Hematopoietic multipotent progenitor cell (in vitro differentiated cells): ENCODE measurements at places on chromosomes 7 and 10. TPM values are rescaled to one million over a fixed set of nuclear protein-coding genes. Genes with fewer than 3 reads are reported as not detected.

DNA sequence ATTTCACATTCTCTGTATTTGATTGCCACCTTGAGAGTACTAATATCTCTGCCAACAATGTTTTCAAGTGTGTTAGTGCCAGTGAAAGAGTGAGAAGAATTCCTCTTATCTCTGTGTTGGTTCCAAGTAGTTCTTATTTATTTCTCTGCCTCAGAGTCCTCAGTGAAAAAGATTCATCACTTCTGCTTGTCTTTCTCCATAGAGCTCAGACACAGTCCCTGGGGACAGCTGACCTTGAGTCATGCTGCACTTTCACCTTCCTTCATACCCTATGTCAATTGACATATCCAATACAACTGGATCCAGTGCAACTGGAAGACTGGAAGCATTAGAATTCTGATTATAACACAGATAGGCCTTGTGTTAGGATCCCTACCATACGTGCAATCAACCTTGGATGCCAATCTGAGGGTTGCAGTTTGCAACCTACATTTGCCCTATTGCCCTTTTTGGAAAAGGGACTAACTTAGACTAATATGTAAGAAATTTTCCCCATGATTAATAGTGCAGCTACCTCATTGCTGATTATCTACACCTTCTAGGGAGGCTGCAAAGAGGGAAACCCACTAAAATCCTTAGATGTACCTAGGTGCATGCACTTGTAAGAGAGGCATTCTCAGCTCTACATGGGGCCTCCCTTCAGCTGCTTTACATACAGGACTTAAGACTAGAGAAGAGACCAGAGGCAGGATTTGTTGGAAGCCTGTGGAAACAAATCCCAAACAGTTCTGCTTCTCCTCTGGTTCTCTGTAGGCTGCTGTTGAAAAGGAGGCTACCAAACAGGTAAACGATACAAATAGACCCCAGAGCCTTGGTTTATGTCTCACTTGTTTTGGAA is 8.4 kb downstream of the IFIT2 start:
- DNase-seq = no peak

The LAMB1 gene
- total RNA-seq = 0.27 TPM

The GPRIN2 gene
- total RNA-seq = not detected

GRCh38 chr7:71706597-71706975 is 574.6 kb downstream of the GALNT17 start:
- DNase-seq = no peak

- DNase-seq = no peak
Observed at GRCh38 chr10:102757323-102757722, 13.6 kb downstream of the WBP1L start.

- DNase-seq = no peak
Observed at GRCh38 chr10:21396889-21397288, 128.6 kb downstream of the SKIDA1 start.

The GAD2 gene
- not detected for total RNA-seq

The MUC3A gene
- total RNA-seq = under 0.01 TPM

The TRIM50 gene
- total RNA-seq = not detected

GRCh38 chr7:32347244-32347828 is 142.8 kb downstream of the LSM5 start:
- DNase-seq = peak; percentile 17

DNA sequence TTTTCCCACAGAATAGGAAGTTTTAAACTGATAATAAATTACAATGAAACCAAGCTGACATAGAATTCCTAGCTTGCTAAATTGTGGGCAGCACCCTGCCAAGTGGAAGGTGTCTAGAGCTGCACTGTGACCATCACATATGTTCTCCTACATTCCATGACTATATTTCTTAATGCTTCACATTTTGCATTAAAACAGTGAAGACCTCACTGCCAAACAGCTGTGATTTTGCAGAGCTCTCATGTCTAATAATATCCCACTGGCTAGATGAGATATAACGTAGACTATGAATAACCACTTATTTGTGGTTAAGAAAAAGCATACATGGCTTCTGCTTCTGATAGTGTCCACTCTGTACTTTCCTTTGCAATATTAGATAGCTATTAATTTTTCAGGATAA is 228.3 kb upstream of the TEX47 start:
- DNase-seq = no peak

The KIAA1217 gene
- not detected for total RNA-seq

DNA sequence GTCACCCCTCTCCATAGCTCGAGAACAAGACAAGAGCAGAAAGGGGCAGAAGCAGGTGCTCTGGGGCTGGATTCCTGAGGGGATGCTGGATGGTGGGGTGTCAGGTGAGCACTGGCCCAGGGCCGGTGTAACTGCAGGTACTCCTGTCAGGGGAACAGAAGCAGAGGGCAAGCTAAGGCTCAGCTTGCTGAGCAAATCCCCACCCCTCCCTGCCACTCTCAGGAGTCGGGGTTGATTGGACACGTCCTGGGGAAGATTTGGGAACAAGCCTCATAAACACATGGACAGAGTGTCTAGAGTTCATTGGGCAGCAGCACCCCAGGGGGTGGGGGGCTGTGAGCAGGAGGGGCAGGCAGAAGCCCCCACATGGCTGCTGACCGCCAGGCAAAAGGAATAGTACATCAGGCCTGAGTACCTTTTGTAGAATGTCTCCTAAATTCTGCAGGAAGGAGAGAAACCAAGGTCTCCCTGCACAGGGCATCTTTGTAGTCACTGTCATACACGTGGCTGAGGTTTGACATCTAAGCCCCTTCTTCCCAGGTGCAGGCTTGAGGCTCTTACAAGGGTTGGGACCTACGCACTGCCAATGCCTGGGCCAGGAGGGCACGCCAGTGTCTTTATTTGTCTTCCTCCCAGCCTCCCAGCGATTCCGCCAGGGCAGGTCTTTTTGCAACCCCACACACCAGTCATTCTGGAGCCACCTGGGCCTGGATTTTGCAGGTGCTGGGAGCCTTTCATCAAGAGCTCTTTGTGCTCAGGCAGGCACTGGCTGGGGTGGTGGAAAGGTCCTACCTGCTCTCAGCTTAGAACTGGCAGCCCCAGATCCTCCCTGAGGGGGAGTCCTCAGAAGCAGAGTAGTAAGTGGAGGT is 2.8 kb downstream of the CALML3 start:
- no peak for DNase-seq

DNA sequence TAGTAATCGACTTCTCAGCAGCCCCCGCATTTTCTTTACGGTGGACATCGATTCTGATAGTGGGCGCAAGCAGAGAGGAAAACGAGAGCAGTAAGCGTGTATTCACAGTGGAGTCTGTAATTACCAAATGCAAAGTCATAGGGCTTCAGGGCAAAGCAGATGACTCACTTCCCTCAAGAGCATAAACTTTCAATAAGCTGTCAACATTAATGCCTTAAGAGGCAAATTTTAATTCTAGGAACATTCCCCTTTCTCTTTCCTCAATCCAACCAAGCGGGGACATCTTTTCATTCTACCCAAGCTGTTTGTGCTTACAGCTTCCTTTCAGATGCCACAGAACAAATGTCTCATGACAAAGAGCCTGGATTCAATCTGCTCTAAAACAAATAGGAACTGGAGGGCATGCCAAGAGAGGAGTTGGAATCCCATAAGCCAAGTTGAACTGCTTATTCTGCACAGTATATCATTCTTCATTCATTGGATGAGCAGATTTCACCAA is 48.6 kb downstream of the MALSU1 start:
- DNase-seq = no peak

- no peak for DNase-seq
Observed at GRCh38 chr7:30896036-30896435, 15.6 kb upstream of the AQP1 start.

The MOGAT3 gene
- total RNA-seq = not detected

DNA sequence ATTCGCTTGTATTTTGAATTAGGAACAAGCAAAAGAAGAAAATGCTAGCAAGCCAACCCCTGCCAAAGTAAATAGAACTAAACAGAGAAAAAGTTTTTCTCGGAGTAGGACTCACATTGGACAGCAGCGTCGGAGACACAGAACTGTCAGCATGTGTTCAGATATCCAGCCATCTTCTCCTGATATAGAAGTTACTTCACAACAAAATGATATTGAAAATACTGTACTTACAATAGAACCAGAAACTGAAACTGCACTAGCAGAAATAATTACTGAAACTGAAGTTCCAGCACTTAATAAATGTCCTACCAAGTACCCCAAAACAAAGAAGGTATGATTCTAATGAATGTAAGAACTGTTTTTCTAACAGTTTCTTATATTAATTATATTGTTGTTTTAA is 87.9 kb downstream of the KMT2E start:
- DNase-seq = no peak

DNA sequence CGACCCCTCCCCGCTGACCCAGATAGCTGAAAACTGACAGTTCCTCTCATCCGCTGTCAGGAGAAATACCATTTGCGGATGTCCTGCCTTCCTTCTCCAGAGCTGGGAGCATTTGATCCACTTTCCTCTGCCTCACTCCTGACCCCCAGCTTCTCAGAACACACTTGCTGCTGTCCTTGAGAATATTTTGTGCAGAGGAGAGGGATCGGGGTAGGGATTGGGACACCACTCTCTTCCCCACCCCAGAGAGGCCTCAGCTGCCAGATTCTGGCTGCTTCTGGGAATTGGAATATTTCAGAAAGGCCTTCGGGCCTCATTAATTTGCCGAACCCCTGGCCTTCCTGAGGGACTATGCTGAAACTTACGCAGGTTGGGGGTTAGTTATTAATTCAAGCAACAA is 97.0 kb downstream of the C10orf105 start:
- DNase-seq = no peak

The PDSS1 gene
- total RNA-seq = 4.6 TPM

DNA sequence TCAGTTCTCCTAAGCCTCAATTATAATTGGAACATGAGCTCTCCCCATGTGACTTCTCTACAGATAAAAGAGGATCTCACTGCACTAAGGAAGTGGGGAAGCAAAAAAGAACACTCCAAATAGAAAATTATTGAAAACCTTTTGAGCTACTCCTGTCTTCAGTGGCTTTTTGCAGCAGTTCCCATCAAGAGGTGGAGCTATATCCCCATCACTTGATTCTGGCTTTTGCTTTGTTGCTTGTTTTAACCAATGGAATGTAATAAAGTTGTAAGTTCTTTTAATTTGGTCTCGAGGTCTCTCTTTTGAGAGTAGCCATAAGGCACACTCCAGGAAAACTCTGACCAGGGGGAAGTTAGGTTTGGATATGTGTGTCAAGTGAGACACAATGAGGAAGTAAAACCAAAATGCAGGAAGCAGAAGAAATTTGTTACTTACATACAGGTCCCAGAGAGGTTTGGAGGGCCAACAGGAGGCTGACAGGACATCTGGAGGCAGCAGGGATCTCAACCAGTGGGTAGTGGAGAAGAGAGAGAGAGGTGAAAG is 569.4 kb downstream of the HTR7 start:
- no peak for DNase-seq

- no peak for DNase-seq
Observed at GRCh38 chr7:99089914-99090629, 53.8 kb downstream of the SMURF1 start.

- DNase-seq = no peak
Observed at GRCh38 chr7:31020161-31020560, 31.9 kb upstream of the ADCYAP1R1 start.

DNA sequence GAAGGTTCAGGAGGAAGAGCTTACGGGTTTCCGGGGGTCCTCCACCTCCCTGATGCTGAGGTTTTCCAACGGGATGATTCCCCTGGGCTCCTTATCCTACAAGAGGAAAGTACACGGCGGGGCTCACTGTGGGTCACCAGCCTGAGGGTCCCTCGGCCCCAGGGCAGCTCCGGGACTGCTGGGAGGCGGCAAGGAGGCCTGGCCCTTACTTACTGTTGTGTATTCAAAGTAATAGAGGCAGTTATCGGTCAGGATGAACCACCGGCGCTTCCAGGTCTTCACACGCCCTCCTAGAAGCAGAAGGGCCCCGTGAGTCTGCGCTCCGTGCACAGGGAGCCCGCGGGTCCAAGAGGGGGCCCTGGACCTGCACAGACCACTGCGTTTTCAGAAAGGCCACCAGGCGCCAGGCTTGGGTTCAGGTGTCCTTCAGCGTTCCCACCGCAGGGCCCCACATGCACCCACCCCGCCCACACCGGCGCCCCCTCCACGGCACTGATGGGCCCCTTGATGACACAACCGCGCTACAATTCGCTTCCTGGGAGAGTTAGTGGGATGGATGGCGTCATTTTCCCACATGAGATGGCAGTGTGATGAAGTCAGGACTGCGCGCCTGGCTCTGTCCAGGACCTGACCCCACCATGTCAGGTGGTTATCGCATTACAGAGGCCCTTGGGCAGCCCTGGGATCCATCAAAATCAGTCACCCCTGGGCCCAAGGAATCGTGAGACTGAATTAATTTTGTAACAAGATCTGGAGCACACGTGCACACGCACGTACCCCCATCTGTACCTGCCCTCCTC is 106.7 kb downstream of the CYTH3 start:
- no peak for DNase-seq

The KIAA1549 gene
- 5.1 TPM for total RNA-seq

- no peak for DNase-seq
Observed at GRCh38 chr10:87740254-87740655, 77.8 kb downstream of the ATAD1 start.

GRCh38 chr7:155009570-155010157 is 6.7 kb upstream of the PAXIP1 start:
- DNase-seq = peak; percentile 46

The ZFYVE27 gene
- 35.3 TPM for total RNA-seq

The CFAP58 gene
- under 0.01 TPM for total RNA-seq

The ITPRID1 gene
- not detected for total RNA-seq

DNA sequence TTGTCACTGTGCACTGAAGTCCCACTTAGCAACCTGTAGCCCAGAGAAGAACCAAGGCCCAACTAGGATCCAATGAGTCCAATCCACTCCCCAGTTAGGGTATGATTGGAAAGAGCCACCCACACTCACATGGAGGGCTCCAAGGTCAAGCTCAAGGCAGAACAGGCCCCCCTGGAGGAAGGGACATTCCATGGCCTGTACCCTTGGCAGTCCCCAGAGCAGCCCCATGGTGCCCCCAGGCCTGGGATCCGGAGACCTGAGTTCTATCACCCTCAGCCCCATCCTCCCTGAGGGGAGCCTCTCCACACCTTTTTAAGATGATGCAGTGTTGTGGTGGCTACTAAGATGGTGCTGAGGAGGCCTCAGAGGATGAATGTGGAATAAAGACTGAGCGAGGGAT is 231.4 kb downstream of the GRID1 start:
- no peak for DNase-seq

DNA sequence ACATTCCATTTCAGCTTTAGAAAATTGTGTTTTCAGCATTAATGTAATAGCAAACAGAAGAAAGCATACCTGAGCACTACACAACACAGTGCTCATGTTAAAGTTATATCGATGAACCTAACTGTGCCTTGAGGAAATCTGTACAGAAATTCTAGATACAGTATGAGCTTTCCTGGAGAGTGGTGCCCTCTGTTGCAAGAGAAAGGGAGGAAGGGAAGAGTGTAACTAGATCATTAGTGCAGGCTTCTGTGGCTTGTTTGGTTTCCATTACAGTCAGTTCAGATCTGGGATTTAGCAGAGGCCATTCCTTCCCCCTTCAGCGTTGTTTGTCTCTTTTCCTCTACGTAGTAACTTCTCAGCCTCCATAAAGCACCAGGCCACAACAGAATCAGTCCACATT is 139.7 kb downstream of the HTR7 start:
- no peak for DNase-seq

- DNase-seq = no peak
Observed at GRCh38 chr10:27345455-27345920, 104.9 kb upstream of the ACBD5 start.

- no peak for DNase-seq
Observed at GRCh38 chr10:8586504-8586903, 532.0 kb downstream of the GATA3 start.

The ERVW-1 gene
- total RNA-seq = under 0.01 TPM
